ENCODE measurements at places on chromosomes 7 and 10.

DNA sequence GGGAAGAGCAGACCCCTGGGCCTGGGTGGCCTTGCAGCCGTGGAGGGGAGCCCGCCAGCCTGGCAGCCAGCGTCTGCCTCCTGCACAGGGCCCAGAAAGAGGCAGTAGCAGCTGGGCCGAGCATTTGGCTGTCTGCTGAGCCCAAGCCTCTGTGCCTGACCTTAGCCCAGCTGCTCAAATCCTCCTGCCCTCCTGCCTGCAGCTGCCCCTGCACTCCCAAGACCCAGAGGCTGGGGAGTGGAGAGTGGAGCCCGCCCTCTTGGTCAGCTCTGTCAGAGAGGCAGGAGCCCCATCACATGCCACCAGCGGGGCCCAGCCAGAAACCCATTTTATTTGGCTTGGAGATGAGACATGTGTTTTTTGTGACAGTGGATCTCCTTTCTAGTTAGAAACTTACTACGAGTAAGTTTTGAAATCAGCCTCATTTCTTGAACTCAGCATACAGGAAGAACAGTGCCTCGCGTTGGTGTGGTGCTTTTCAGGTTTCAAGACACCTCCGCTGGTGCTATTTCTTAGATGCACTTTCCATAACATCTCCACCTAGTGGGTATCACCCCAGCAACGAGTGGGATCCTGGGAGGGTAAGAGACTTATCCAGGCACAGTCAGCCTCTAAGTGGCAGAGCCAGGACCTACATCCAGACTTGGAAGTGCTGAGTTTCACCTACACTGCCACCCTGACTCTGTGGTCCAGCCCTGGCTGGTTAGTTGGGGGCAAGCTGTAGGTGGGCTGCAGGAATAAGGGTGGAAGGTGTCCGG is 477.1 kb downstream of the RPS24 start:
- no peak for DNase-seq

DNA sequence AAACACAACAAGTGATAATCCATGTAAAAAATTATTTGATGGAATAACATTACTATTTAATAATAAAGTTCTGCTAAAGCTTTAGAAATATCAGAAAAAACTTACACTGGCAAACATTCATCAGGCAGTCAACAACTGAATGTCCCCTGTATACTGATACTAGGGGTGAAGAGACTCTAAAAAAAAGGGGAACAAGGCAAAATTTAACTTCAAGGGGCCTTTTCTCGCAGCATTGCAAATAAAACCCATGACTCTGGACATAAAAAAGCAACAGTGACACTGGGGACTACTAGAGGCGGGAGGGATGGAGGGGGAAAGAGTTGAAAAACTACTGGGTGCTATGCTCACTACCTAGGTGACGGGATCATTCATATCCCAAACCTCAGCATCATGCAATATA is 5.8 kb upstream of the IFRD1 start:
- no peak for DNase-seq

GRCh38 chr10:65197935-65198334 is 1676.7 kb downstream of the REEP3 start:
- no peak for DNase-seq

GRCh38 chr10:112083472-112083871 is 100.1 kb downstream of the GPAM start:
- no peak for DNase-seq

- no peak for DNase-seq
These were observed 1.5 kb upstream of the RGS10 start for GRCh38 chr10:119543814-119544642.

GRCh38 chr10:23408330-23408976 is 30.4 kb upstream of the OTUD1 start:
- DNase-seq, result no peak

- no peak for DNase-seq
These were observed 708 bp downstream of the UBN2 start for GRCh38 chr7:139231513-139232376.

- no peak for DNase-seq
These were observed 242.9 kb upstream of the CXCL12 start for GRCh38 chr10:44627591-44628354.

DNA sequence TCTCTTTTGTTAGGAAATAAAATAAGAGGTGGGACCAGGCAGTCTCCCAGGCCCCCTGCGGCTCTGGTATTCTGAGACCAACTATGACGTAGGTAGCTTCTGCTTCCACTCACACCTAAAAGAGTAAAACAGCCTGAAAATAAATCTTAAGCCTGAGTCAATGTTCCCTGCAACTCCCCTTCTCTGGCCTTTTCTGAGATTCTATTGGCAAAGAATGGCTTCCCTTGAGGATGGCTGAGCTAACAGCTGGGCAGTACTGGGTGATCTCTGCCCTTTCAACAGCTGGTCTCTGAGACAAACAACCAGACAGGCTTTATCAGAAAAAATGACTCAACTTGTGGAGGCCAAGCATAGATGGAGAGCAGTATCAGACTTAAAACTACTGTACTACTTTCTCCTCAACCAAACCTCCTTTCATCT is 58.7 kb downstream of the CREB3L2 start:
- DNase-seq, result no peak

DNA sequence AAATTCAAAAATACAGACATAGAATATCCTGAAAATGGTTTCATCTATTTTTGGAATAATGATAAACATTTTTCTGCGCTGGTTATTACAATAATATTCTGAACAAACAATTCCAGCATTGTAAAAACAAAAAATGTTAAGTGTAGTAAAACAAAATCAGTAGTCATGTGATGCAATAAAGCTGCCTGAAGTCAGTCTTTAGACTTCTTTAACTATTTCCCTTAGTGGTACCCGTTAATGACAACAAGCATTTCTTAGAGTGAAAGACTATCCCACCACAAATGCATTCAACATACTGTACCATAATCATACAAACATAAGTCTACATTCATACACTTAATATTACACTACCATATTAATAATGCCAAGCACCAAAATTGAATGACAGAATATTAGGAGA is 1.6 kb downstream of the SKAP2 start:
- DNase-seq, result no peak

- DNase-seq, result no peak
These were observed 206.6 kb downstream of the CXCL12 start for GRCh38 chr10:44178281-44178680.

- peak; percentile 14 for DNase-seq
These were observed 700 bp downstream of the GSAP start for GRCh38 chr7:77415476-77415822.

GRCh38 chr7:137657476-137658189 is 189.1 kb downstream of the DGKI start:
- DNase-seq, result no peak

- no peak for DNase-seq
These were observed 28.2 kb downstream of the TSPAN15 start for GRCh38 chr10:69479240-69480067.

GRCh38 chr7:144908943-144909556 is 73.2 kb upstream of the TPK1 start:
- no peak for DNase-seq

DNA sequence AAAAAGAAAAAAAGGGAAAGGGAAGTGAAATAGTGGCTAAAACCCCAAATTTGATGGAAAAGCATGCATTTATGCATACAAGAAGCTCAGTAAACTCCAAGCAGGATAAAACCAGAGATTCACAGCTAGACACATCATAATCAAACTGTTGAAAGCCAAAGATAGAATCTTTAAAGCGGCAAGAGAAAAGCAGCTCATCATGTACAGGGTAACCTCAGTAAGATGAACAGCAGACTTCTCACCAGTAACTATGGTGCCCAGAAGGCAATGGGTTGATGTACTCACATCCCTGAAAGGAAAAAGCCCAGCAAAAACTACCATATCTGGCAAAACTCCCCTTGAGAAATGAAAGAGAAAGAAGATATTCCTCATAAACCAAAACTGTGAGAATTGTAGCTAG is 60.4 kb downstream of the TPST1 start:
- DNase-seq, result no peak

- DNase-seq, result no peak
These were observed 51.3 kb downstream of the HIPK2 start for GRCh38 chr7:139726485-139726869.

GRCh38 chr10:6199131-6199733 is 3.5 kb upstream of the PFKFB3 start:
- DNase-seq, result no peak

- no peak for DNase-seq
These were observed 22.7 kb upstream of the AASS start for GRCh38 chr7:122166740-122167139.

GRCh38 chr7:132270517-132270916 is 305.8 kb downstream of the PLXNA4 start:
- DNase-seq, result no peak

- no peak for DNase-seq
These were observed 8.5 kb downstream of the ITPRIP start for GRCh38 chr10:104329735-104330134.

GRCh38 chr10:93678805-93679587 is 23.4 kb downstream of the FRA10AC1 start:
- no peak for DNase-seq

DNA sequence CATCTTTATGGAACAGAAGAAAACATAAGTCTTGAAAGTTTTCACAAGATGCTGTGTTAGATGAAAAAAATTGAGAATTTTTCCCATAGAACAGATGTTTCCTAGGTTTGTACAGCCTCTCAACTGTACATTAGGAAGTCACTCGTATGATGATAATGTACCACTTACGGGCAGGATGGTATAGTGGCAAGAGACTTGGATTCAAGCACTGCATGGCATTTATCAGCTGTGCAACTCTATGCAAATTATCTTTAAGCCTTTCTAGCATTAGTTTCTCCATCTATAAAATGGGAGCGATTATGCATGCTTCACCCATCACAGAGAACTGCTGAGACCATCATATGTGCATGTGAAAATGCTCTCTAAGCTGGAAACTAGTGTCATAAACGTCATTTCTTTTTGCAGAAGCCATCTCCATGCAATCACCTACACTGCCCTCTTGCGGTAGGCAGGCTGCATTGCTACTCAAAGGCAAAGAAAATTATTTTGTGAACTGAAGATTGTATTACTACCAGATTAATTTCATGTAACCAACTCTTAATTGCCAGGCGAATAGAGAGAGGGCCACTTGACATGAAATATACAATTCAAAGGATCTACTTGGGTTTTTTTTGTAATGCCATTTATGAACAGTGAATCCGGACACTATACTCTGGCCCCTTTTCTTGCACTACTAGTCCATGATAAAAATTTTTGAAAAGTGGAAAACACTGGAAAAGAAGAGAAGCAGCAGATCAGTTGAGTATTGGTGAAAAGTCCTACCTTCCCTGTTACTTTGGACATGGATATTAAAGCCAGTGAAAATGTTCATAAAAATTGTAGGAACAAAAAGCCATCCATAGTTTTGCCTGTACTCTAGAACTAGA is 102.3 kb downstream of the JAZF1 start:
- peak; percentile 17 for DNase-seq

GRCh38 chr7:68904630-68905029 is 693.6 kb upstream of the AUTS2 start:
- no peak for DNase-seq

DNA sequence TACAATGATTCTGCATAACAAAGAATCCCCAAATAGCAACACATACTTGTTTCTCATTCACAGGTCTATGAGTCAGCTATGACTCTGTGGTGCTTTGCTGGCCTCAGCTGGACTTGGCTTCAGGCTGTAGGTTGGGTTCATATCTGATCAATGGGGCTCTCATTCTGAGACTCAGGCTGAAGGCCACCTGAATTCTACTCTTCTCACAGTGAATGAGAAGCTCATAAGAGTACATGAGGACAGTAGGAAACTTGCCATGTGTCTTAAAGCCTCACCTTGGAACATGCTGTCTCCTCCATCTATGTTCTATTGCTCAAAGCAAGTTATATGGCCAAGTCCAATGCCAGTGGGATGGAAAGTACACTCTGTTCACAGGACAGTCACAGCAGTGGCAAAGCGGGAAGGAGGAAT is 292.9 kb downstream of the BMPER start:
- DNase-seq, result no peak

DNA sequence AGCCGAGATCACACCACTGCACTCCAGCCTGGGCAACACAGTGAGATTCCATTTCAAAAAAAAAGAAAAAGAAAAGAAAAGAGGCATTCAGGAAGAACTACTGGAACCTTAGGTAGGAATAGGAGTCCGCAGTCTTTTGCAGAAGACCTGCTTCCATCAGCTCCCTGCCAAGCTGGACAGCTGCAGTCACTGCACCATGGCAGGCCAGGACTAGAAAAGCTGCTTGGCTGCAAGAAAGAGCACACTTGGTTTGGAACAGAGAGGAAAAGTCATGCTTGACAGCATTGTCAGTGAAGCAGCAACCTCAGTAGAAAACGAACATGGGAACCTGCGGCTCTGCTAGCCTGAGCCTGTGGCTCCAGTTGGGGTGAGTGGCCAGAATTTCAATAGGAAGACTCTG is 104.3 kb downstream of the MARCHF5 start:
- DNase-seq, result no peak

GRCh38 chr7:13581097-13581496 is 408.4 kb downstream of the ETV1 start:
- DNase-seq, result no peak

GRCh38 chr7:103915680-103916357 is 73.6 kb downstream of the RELN start:
- DNase-seq, result no peak

GRCh38 chr7:55307123-55307916 is 57.8 kb upstream of the LANCL2 start:
- no peak for DNase-seq

DNA sequence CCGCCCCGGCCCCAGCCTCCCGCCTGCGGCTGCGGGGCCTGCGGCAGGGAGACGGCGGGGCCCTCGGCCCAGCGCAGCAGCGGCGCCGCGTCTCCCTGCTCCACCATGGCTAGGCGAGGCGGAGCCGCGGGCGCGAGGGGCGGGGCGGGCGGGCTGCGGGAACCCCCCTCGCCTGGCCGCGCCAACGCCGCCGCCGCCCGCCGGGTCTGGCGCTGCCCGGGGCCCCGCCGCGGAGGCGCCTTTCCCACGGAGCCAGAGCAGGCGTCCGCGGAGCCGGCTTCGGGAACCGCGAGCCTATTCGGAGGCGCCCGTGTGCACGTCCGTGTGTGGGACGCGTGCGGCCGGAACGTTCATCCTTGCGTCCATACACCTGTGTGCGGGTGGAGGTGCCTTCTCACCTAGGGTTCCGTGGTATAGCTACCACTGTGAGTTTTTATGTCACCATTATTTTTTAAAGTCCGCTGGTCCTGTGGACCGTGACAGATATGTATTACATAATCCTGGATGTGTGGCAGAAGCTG is at the start of gene DENND11:
TSS of gene DENND11 (minus strand) at position 120 of the 521 bp plus-strand sequence. CDS start at position 107, 13 bp downstream.
- DNase-seq, result peak; percentile 7

DNA sequence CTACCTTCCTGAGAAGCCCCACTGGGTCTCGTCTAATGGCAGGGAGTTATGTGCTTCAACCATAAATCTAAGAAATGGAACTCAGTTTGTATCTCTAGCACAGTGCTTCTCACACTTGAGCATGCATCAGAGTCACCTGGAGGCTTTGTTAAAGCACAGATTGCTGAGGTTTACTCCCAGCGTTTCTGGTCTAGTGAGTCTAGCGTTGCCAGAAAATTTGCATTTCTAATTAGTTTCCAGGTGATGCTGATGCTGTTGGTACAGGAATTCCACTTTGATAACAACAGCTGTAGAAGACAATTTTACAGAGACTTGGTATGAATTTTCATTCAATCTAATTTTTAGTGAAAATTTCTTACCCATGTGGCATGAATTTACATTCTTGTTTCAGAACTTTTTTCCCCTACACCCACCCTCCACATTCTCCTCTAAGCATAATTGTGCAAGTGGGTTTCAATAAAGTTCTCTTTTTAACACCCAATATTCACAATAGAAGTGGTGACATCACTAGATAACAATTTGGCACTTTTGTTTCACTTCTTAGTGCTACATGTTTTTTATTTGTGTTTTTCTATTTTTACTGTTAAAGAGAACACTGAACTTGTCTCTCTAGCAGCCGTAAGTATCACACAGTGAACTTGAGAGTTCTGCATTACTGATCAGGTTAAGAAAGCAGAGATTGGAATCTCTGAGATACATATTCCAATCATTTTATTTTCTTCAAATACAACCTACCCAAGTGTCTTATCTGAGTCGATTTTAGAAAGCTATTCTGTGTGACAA is 48.4 kb upstream of the BET1 start:
- no peak for DNase-seq
